ENCODE measurements at places on chromosomes 2 and 18. TPM values are rescaled to one million over a fixed set of nuclear protein-coding genes. Genes with fewer than 3 reads are reported as not detected.

- no peak overlapping the region for H3K4me3 ChIP-seq
- H3K4me1 ChIP-seq = no peaks in the 10 kb centered on the region
- no peaks in the 10 kb centered on the region for H3K36me3 ChIP-seq
- H3K27ac ChIP-seq = no peak overlapping the region
- H3K27me3 ChIP-seq = no peaks in the 10 kb centered on the region
- no peak for DNase-seq
These were observed 476.4 kb upstream of the SPHKAP start for GRCh38 chr2:228657807-228658402.

- no peak overlapping the region for H3K4me3 ChIP-seq
- H3K27me3 ChIP-seq = no peaks in the 10 kb centered on the region
- H3K4me1 ChIP-seq = no peaks in the 10 kb centered on the region
- H3K36me3 ChIP-seq = no peaks in the 10 kb centered on the region
These were observed 121.6 kb downstream of the GALNT1 start for GRCh38 chr18:35703043-35703688.

- H3K4me1 ChIP-seq = no peaks in the 10 kb centered on the region
- DNase-seq = no peak
- H3K27me3 ChIP-seq = no peaks in the 10 kb centered on the region
These were observed 48.8 kb downstream of the TWIST2 start for GRCh38 chr2:238896641-238897040.

DNA sequence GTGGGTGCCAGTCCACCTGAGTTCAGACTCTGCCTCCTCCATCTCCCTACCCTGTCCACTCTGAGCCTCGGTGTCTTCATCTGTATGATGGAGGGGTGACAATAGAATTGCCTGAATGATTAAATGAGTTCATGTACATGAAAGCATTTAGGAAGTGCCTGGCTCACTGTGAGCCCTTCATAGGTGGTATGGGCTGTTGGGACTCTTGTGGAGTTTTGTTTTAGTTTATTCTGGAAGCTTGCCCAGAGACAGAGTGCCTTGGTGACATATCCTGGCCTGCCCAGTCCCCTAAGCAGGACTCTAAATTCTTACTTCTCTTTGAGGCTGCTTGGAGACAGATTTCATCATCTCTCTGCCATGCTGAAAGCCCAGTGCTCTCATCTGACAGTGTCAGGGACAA is 24.5 kb upstream of the GIGYF2 start:
- no peaks in the 10 kb centered on the region for H3K4me1 ChIP-seq
- no peaks in the 10 kb centered on the region for H3K36me3 ChIP-seq
- DNase-seq = no peak
- H3K27ac ChIP-seq = no peak overlapping the region
- peaks cover 4% of the 10 kb centered on the region for H3K27me3 ChIP-seq
- H3K4me3 ChIP-seq = no peak overlapping the region

The RAD51AP2 gene
- polyA plus RNA-seq = not detected

The KRTCAP3 gene
- 0.71 TPM for polyA plus RNA-seq

GRCh38 chr18:22230471-22230945 is 61.1 kb downstream of the GATA6 start:
- no peaks in the 10 kb centered on the region for H3K27me3 ChIP-seq
- no peaks in the 10 kb centered on the region for H3K4me1 ChIP-seq
- H3K36me3 ChIP-seq = no peaks in the 10 kb centered on the region
- H3K4me3 ChIP-seq = no peak overlapping the region
- DNase-seq = no peak

DNA sequence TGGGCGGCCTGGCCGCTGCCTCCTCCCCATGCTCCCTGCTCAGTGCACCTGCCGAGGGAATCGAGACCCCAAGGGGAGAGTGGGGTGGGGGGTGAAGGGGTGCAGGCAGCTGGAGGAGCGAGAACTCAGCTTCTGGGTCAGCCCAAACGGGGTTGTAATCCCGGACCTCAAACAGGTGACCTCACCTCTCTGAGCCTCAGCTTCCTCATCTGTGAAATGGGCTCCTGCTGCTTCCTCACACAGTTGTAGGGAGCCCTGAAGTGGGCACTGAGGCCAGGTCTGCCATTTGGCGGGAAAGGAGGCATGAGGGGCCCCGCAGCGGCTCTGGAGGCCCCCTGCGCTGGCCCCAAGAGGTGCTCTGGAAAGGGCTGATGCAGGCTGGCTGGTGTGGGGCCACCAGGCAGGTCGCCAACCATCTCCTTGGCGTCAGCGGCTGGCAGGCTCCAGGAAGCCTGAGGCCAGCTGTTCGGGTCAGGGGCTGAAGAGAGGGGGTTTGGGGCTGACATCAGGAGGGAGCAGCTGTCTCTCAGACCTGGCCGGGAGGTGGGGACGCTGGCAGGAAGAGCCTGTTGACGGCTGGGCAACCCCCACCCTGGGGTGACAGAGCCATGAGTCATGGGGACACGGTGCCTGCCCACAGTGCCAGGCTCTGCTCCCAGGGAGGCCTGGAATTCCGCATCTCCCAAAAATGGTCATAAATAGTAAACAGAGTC is 4.9 kb downstream of the KLHL30 start:
- peaks cover 5% of the 10 kb centered on the region for H3K4me1 ChIP-seq
- no peaks in the 10 kb centered on the region for H3K27me3 ChIP-seq
- no peak for DNase-seq
- H3K27ac ChIP-seq = no peak overlapping the region

GRCh38 chr2:28165087-28165635 is 227.5 kb upstream of the FOSL2 start:
- H3K4me1 ChIP-seq = no peaks in the 10 kb centered on the region
- H3K4me3 ChIP-seq = no peak overlapping the region
- no peaks in the 10 kb centered on the region for H3K27me3 ChIP-seq
- no peak for DNase-seq
- no peaks in the 10 kb centered on the region for H3K36me3 ChIP-seq
- H3K27ac ChIP-seq = no peak overlapping the region

GRCh38 chr18:46789088-46789487 is 32.2 kb upstream of the ST8SIA5 start:
- DNase-seq = no peak
- no peak overlapping the region for H3K27ac ChIP-seq
- H3K4me3 ChIP-seq = no peak overlapping the region
- no peaks in the 10 kb centered on the region for H3K36me3 ChIP-seq
- no peaks in the 10 kb centered on the region for H3K4me1 ChIP-seq
- H3K27me3 ChIP-seq = no peaks in the 10 kb centered on the region

GRCh38 chr18:11046140-11046539 is 103.2 kb downstream of the PIEZO2 start:
- no peaks in the 10 kb centered on the region for H3K27me3 ChIP-seq
- no peaks in the 10 kb centered on the region for H3K36me3 ChIP-seq
- DNase-seq = no peak
- H3K27ac ChIP-seq = no peak overlapping the region
- H3K4me3 ChIP-seq = no peak overlapping the region
